ENCODE measurements at places on chromosomes 1 and 21.

GRCh38 chr21:34598931-34599400 lies 15.9 kb downstream of the RCAN1 start:
- DNase-seq, result no peak

DNA sequence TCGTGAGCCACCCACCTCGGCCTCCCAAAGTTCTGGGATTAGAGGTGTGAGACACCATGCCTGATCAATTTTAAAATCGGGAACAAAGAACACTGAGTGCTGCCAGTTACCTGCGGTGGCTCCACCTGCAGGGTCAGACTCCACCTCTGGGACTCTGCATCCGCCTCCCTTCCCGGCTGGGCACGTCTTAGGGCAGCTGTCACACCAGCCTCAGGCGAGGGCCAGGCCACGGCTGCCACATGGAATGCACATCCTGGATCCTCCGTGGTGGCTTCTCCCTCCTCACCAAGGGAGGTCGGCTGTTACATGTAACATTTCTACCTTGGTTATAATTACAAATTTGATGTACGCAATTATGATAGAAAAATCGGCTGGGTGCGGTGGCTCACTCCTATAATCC lies 5.9 kb upstream of the MXRA8 start:
- no peak for DNase-seq

- no peak for DNase-seq
Measured at GRCh38 chr1:210467440-210468043, 138.8 kb downstream of the HHAT start.

DNA sequence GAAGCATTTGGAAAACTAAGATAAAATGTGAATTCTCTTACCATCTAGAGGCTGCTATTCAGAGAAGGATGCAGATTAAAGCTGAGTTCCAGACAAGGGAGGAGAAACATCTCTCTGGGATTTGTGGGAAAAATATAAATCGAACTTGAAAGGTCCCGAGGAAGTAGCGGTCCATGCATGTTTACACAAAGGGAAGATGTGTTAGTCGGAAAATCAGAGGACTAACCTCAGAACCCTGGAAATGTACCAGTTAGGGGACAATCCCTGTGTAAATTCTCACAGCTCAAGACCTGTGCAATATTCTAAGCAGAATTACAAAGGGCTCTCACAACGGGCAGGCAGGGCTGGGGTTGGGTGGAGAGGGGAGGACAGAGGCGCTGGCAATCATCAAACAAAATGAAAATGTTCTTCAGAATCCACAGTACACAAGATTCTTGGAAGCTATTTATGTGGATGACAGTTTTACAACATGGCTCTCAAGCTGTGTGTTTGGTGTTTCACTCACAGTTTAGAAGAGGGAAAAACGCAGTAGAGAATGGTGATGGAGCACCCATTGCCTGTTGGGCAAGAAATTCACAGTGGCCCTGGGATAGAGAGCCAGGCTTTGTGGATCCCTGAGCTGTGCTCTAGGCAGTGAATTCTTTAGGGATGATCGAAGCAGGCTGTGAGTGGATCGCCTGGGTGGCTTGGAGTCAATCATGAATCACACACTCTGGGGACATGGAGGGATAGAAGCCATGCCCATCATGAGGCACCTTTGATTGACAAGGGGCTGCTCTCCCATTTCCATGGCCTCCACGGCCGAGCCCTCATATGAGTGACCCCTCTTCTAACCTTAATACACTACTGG lies 47.6 kb downstream of the KCNJ6 start:
- DNase-seq, result peak; percentile 12

GRCh38 chr1:41456847-41457540 lies 27.5 kb downstream of the EDN2 start:
- DNase-seq, result no peak

DNA sequence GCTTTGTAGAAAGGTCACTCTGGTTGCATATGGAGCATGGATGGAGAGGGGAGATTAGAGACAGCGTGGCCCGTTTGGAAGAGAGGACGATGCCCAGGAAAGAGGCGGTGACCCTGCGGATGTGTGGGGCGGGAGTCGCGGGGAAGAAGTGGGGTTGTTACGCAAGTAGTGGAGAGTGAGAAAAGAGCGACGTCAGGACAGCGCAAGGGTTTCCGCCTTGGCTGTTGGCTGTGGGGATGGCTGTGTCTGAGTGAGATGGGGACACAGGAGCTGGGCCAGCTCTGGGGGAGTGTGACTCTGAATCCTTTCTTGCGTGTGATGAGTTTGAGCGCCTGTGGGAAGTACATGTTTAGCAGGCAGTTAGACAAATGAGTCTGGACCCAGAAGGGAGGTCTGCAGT lies 3.8 kb downstream of the B4GALT2 start:
- DNase-seq, result no peak

DNA sequence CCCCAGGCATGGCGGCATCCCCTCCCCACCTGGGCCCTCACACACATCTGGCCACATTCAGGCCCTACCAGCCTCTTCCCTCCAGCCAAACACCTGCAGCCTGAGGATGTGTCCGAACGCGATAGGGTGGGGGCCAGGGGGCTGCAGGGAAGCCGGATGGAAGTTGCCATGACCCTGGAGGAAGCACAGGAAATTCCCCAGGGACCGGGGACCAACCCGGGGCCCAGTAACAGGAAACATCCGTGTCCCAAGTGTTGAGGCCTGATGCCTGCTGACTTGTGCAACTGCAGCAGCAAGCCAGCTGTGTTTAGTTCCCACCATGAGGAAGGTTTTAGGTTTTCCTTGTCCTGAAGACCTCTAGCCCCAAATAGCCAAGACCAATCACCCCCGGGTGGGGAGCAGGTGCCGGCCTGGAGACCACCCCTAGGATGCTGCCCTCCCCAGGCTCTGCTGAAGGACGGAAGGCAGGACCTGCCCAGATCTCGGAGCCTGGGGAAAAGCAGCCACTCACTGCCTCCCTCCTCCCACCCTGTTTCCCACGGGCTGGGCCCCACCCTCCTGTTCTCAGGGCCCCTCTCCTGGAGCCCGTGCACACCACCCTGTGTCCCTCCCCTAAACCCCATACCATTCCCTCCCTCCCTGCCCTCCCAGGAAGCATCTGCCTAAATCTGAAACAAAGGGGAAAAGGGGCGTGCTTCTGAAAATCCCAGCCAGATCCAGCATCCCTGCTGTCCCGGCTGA lies 29.8 kb downstream of the MEGF6 start:
- DNase-seq, result no peak

DNA sequence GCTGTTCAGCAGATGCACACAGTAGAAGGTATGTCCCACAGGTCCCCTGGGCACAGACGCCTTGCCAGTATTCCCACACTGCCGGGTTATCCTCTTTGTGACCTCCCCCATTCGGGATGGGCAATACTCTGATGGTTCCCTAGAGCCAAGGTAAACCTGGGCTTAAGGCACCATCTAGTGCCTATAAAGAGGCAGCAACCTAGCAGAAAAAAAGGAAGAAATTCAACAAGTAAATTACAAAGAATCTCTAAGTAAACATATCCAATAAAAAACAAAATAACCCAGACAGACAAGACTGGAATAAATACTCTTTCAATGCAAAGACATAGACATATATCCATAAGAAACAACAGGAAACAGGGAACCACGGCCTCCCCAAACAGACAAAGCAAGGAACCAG lies 39.4 kb downstream of the HSF2BP start:
- peak; percentile 51 for DNase-seq

DNA sequence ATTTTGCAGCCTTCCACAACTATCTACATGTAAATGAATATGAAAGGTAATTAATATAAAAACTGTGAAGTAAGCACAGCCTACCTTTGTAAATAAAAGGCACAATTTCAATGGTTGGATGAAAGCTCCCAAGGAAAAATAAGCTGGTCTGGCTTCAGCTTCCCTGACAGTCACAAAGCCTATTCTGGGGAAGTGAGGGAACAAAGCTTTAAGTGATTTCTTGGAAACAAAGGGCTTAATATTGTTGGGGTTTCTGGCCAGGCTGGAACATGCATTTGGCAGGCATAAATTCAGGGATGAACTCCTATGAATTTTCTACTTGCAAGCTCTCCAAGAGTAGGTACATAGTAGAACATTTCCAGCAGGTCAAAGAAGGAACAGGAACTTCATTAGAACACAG lies 17.3 kb downstream of the BCAS2 start:
- no peak for DNase-seq

GRCh38 chr1:30710407-30710806 lies 13.0 kb downstream of the MATN1 start:
- DNase-seq, result no peak

DNA sequence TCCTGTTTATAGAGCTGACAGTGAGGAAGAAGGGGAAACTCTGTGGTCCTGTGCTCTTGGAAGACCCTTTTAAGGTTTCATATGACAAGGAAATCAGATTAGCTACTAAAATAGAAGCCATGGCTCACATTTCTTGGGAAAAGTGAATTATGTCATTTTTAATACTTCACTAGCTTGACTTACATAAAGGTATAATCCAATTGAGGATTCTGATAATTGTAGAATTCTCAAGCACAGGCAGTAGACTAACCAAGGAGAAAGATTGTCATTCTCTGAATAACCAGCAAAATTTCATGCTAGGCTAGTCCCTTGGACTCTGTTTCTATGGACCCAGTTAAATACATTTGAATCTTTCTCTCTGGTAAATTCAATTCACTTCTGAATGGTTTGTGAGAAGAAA lies 613.0 kb upstream of the BEND5 start:
- no peak for DNase-seq

DNA sequence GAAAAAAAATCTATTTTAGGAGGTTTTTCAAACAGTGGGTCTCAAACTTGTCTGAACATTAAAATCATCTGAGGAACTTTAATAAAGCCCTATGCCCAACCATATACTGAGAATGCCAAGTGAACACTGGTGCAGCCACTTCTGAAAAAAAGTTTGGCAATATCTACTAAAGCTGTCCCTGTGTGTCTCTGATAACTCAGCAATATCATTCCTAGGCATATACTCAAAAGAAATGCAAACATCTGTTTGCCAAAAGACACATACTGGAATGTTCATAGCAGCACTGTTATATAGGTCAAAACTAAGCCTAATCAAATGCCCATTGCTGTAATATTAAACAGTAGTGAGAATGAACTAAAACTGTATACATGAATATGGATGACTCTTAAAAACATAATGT lies 74.2 kb upstream of the RGS4 start:
- no peak for DNase-seq

DNA sequence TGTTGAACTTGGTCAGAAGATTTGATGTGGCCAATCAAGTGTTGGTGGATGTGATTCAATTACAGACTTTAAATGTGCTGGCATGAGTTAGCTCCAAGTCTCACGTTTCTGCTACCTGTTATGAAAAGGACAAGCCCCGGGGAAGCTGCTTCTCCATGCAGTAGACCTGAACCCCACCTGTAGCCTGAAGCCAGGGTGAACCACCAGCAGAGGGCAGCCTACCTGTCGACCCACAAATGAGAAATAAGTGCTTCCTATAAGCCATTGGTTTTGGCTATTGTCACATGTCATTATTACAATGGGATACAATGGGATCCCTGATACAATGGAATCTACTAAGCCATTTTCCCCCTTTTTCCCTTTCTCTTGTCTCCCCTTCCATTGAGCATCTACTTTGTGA lies 230.2 kb downstream of the PRDM2 start:
- peak; percentile 57 for DNase-seq

DNA sequence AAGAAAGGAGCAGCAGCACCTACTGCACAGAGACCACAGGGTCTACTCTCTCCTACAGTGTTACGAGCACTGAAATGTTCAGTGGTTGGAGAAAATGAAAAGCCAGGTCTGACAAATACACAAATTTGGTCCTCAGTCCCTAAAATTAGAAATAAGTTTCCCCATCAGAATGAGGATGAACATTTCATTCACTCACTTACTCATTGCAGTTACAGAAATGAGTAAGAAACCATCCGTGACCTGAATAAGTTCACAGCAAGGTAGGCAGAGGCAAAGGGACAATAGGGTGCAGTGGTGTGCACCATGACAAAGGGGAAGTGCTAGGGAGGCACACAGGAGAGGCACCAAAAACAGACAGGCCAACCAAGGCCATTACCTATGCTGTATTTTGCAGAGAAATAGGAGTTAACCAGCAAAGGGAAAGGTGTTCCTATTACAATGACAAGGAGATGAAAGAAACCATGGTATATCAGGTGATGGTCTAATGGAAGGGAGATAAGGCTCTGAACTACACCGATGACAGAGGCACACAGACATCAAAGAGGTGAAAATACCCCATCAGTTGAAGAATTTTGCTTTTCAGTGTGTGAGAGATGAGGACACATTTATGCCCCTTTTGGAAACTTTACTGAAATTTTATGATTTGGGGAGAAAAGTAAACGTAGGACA lies 29.4 kb downstream of the VAV3 start:
- DNase-seq, result peak; percentile 39

GRCh38 chr1:219460081-219460895 lies 152.6 kb downstream of the ZC3H11B start:
- no peak for DNase-seq

DNA sequence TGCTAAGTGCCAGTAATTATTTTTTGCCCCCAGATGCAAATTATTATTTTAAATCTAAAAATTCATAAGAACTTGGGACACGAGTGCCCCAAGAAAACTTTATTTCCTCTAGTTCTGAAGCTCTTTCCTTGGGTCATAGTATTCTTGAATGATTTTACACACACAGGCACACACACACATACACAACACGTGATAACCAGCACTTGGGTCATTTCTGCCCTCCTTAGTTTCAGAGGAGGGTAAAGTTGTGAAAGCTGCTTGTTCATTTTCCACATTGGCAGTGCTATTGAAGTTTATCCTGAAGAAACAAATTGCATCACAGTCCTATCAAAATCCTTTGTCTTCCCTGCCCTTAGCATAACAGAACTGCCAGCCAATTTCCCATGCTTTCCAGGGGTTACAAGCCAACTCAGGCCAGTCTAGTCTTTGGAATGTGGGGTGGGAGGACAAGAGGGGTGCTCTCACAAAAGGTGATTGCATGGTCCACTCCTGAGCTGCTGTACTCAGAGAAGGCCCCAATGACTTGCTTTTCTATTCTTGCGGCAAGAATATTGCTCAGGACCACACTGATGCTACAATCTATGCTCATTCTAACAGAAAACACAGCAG lies 98.5 kb upstream of the POGK start:
- no peak for DNase-seq

- no peak for DNase-seq
Measured at GRCh38 chr1:11285883-11286734, 13.1 kb downstream of the UBIAD1 start.

DNA sequence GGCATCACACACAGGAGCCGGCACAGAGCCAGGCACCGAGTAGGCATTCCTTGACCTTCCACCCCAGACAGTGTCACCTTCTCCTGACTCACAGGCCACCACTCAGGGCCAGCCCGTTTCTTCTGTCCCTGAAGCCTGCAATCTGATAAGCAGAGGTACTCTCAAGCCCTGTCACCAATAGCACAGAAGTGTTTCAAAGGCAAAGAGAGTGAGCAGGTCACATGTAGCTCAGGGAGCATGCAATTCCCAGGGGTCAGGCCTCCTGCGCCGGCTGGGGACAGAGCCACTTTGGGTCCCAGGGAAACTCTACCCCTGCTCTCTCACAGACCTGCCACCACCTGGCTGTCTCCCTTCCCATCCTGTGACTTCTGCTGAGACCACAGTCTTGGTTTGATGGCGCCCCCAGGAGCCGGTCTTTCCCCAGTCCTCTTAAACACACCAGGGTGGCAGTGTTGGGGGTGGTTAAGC lies 13.2 kb downstream of the CAPN9 start:
- DNase-seq, result peak; percentile 50

Data from mesendoderm (in vitro differentiated cells).